Bronchial smooth muscle cell (primary cell): ENCODE measurements at places on chromosomes 1 and 21. TPM values are rescaled to one million over a fixed set of nuclear protein-coding genes. Genes with fewer than 3 reads are reported as not detected.

The CD1B gene
- total RNA-seq = not detected in 2 replicates

The CDC20 gene
- total RNA-seq = 1.2 and 8.7 TPM in 2 replicates

The TTC22 gene
- not detected in 2 replicates for total RNA-seq

The GPR153 gene
- total RNA-seq = 6.6 and 11.3 TPM in 2 replicates

The NIT1 gene
- total RNA-seq = 22.0 and 22.2 TPM in 2 replicates

The CD48 gene
- under 0.01 TPM in 1 of 2 replicates, not detected in the other for total RNA-seq

The TSPAN1 gene
- total RNA-seq = not detected in 2 replicates

The LEMD1 gene
- not detected in 2 replicates for total RNA-seq

The ARMH1 gene
- 2.6 and 3.5 TPM in 2 replicates for total RNA-seq

The LPGAT1 gene
- 11.5 and 16.1 TPM in 2 replicates for total RNA-seq

The COL6A1 gene
- total RNA-seq = 1,262 and 2,390 TPM in 2 replicates

The HSD3B1 gene
- 0.16 TPM in 1 of 2 replicates, not detected in the other for total RNA-seq

The HSPA6 gene
- 4.4 and 8.4 TPM in 2 replicates for total RNA-seq

The EXOSC10 gene
- 26.6 and 32.9 TPM in 2 replicates for total RNA-seq

The SERINC2 gene
- total RNA-seq = 1.1 and 2.1 TPM in 2 replicates

The LCA5L gene
- total RNA-seq = 0.32 and 0.52 TPM in 2 replicates

The NOS1AP gene
- not detected in 2 replicates for total RNA-seq

The S100B gene
- total RNA-seq = not detected in 2 replicates

The ZNHIT6 gene
- 11.0 and 14.3 TPM in 2 replicates for total RNA-seq

The NCAM2 gene
- total RNA-seq = 2.8 and 3.9 TPM in 2 replicates

The ATP6V1G3 gene
- not detected in 2 replicates for total RNA-seq

The TMEM269 gene
- under 0.01 TPM in 1 of 2 replicates, not detected in the other for total RNA-seq

The TNNI3K gene
- 1.5 and 3.9 TPM in 2 replicates for total RNA-seq

The OPTC gene
- not detected in 2 replicates for total RNA-seq

The SETSIP gene
- total RNA-seq = 0.16 TPM in 1 of 2 replicates, not detected in the other

The FAM151A gene
- total RNA-seq = not detected in 2 replicates

The IGFN1 gene
- under 0.01 TPM in 1 of 2 replicates, not detected in the other for total RNA-seq

The LCE2C gene
- total RNA-seq = not detected in 2 replicates

The FAM177B gene
- not detected in 2 replicates for total RNA-seq

The CCDC24 gene
- 3.1 and 4.4 TPM in 2 replicates for total RNA-seq

The MYOG gene
- 0.09 TPM in 1 of 2 replicates, not detected in the other for total RNA-seq

The ZNF593OS gene
- not detected in 2 replicates for total RNA-seq

The IL20 gene
- total RNA-seq = not detected in 2 replicates

The SPRR3 gene
- total RNA-seq = 0.43 TPM in 1 of 2 replicates, not detected in the other

The EFNA3 gene
- 0.79 and 1.1 TPM in 2 replicates for total RNA-seq

The COG2 gene
- total RNA-seq = 15.4 and 17.1 TPM in 2 replicates

The ETS2 gene
- 3.0 and 10.9 TPM in 2 replicates for total RNA-seq

The MAP3K21 gene
- 0.32 and 0.52 TPM in 2 replicates for total RNA-seq

The IRF6 gene
- 0.52 and 0.63 TPM in 2 replicates for total RNA-seq

The HRNR gene
- total RNA-seq = not detected in 2 replicates

The CNR2 gene
- total RNA-seq = not detected in 2 replicates

The C1orf52 gene
- total RNA-seq = 8.8 and 9.5 TPM in 2 replicates

The POGK gene
- 13.6 and 14.1 TPM in 2 replicates for total RNA-seq

The HMGB4 gene
- not detected in 2 replicates for total RNA-seq

The C21orf91 gene
- total RNA-seq = 5.7 and 8.3 TPM in 2 replicates

The TMEM183A gene
- 68.1 and 86.4 TPM in 2 replicates for total RNA-seq

The NSL1 gene
- 20.7 and 22.1 TPM in 2 replicates for total RNA-seq

The CYP4A11 gene
- not detected in 2 replicates for total RNA-seq

The CLCNKB gene
- 0.17 TPM in 1 of 2 replicates, not detected in the other for total RNA-seq

The EBNA1BP2 gene
- total RNA-seq = 32.6 and 39.9 TPM in 2 replicates

The DMBX1 gene
- not detected in 2 replicates for total RNA-seq

The ALX3 gene
- not detected in 2 replicates for total RNA-seq
